ENCODE measurements at places on chromosomes 16 and 17. TPM values are rescaled to one million over a fixed set of nuclear protein-coding genes. Genes with fewer than 3 reads are reported as not detected.

Gene DNAAF8
- 0.23 TPM for total RNA-seq

Gene SPATA32
- not detected for total RNA-seq

Gene TEFM
- 18.3 TPM for total RNA-seq

Gene MEIOC
- 0.13 TPM for total RNA-seq

Gene C17orf107
- total RNA-seq = 9.1 TPM

Gene AIPL1
- not detected for total RNA-seq

Gene RAMP2
- 13.1 TPM for total RNA-seq

Gene NPIPB13
- total RNA-seq = 2.4 TPM

Gene HMOX2
- 68.8 TPM for total RNA-seq

Gene KRT25
- total RNA-seq = not detected

Gene MYCBPAP
- total RNA-seq = 0.43 TPM

Gene C16orf90
- not detected for total RNA-seq

GRCh38 chr16:27907457-27907972 lies 156.0 kb downstream of the GSG1L start:
- DNase-seq = no peak
- H3K36me3 ChIP-seq = no peaks in the 10 kb centered on the region
- no peak overlapping the region for H3K27ac ChIP-seq
- no peaks in the 10 kb centered on the region for H3K4me1 ChIP-seq
- H3K4me3 ChIP-seq = no peak overlapping the region

- no peaks in the 10 kb centered on the region for H3K36me3 ChIP-seq
- no peak overlapping the region for H3K27ac ChIP-seq
- H3K4me3 ChIP-seq = no peak overlapping the region
- DNase-seq = no peak
- no peaks in the 10 kb centered on the region for H3K27me3 ChIP-seq
Observed at GRCh38 chr17:35895636-35896587, 15.8 kb upstream of the CCL5 start.

DNA sequence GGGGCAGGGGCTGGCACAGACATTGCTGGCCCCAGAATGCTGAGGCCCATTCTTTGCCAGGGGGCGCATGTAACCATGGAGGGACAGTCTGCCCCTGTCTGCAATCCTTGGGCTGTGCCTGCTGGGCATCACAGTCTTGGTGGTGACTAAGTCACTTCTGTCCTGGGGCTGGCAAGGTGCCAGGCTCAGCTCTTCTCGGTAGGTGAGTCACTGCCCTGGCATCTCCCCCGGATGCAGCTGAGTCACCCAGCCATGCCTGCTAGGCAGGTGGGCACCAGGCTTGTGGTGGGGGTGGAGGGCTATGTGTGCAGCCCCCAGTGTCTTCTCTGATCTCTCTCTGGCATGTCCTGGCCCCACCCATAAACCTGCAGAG lies 5.6 kb downstream of the RARA start:
- H3K4me1 ChIP-seq = peaks cover 76% of the 10 kb centered on the region
- H3K36me3 ChIP-seq = no peaks in the 10 kb centered on the region
- no peak overlapping the region for H3K4me3 ChIP-seq
- no peaks in the 10 kb centered on the region for H3K27me3 ChIP-seq
- H3K27ac ChIP-seq = peak overlapping the region; percentile 71

GRCh38 chr17:31533546-31534155 lies 142.2 kb downstream of the RAB11FIP4 start:
- DNase-seq = peak; percentile 71
- H3K27ac ChIP-seq = peak overlapping the region; percentile 28
- no peaks in the 10 kb centered on the region for H3K27me3 ChIP-seq
- H3K4me1 ChIP-seq = peaks cover 18% of the 10 kb centered on the region

DNA sequence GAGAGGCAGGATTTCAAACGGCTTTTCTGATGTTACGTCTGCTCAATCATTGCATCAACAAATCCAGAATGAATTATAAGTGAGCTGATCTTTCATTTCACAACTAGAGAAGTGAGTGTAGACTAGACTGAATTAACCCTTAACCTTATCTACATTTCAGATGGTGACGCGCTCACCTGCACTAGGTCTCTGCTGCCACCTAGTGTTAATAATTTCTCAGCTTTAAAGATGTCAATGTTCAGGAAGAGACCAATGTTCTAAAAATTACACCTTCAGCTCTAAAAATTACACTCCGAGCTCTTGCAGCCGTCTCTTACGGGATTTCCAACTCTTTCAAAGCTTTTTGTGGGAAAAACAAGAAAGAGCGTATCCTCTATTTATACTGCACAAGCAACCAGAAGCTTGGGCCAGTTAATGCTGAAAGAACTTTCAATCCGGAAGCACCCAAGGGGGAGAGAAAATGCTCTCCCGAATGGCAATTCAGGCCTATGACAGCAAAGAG lies 88.2 kb upstream of the FA2H start:
- H3K27me3 ChIP-seq = no peaks in the 10 kb centered on the region
- no peaks in the 10 kb centered on the region for H3K4me1 ChIP-seq
- peak; percentile 70 for DNase-seq
- H3K27ac ChIP-seq = no peak overlapping the region
- no peaks in the 10 kb centered on the region for H3K36me3 ChIP-seq
- no peak overlapping the region for H3K4me3 ChIP-seq

GRCh38 chr16:2717383-2718263 lies 2.4 kb downstream of the PRSS27 start:
- no peak overlapping the region for H3K27ac ChIP-seq
- H3K36me3 ChIP-seq = no peaks in the 10 kb centered on the region
- no peak overlapping the region for H3K4me3 ChIP-seq

DNA sequence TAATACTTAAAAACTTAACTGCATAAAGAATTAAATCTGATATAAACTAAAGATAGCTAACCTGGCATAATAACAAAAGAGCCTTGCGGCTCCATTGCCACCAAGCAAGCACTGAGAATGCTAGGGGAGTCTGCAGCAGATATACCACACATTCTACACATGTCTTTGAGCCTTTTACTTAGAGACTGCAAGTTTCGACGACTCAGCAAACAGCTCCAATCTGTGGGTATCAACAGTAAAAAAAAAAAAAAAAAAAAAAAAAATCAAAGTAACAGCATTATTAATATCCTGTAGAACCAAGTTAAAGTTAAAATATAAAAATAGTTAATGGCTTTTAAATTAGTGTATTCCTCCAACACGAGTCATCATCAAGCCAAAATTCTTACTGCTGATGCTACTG lies 27.8 kb upstream of the INTS2 start:
- H3K27ac ChIP-seq = no peak overlapping the region
- no peak for DNase-seq
- no peaks in the 10 kb centered on the region for H3K27me3 ChIP-seq
- no peaks in the 10 kb centered on the region for H3K4me1 ChIP-seq
- H3K4me3 ChIP-seq = no peak overlapping the region

DNA sequence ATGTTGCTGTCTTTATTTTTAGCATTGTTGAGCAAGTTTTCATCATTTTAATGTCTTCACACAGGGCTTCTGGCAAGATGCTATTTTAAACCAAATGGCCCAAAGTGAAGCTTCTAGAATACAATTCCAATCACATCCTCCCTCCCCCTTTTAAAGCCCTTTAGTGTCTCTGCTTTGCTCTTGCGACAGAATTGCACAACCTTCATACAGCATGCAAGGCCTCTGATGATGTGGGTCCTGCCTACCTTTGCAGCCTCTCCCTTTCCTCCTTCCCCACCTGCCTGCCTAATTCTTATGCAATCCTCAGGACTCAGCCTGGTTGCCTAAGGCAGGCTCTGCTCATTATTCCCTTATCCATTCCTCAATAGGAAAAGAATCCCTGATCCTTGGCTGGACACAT lies 381.7 kb downstream of the SLC39A11 start:
- no peak for DNase-seq
- peaks cover 7% of the 10 kb centered on the region for H3K4me1 ChIP-seq
- H3K4me3 ChIP-seq = no peak overlapping the region
- no peaks in the 10 kb centered on the region for H3K27me3 ChIP-seq
- H3K27ac ChIP-seq = no peak overlapping the region
- H3K36me3 ChIP-seq = no peaks in the 10 kb centered on the region

GRCh38 chr17:66032082-66032712 lies 159.7 kb downstream of the CEP112 start:
- no peak for DNase-seq
- H3K27ac ChIP-seq = no peak overlapping the region

- peaks cover 6% of the 10 kb centered on the region for H3K4me1 ChIP-seq
Observed at GRCh38 chr17:50847566-50847965, 12.2 kb downstream of the WFIKKN2 start.

DNA sequence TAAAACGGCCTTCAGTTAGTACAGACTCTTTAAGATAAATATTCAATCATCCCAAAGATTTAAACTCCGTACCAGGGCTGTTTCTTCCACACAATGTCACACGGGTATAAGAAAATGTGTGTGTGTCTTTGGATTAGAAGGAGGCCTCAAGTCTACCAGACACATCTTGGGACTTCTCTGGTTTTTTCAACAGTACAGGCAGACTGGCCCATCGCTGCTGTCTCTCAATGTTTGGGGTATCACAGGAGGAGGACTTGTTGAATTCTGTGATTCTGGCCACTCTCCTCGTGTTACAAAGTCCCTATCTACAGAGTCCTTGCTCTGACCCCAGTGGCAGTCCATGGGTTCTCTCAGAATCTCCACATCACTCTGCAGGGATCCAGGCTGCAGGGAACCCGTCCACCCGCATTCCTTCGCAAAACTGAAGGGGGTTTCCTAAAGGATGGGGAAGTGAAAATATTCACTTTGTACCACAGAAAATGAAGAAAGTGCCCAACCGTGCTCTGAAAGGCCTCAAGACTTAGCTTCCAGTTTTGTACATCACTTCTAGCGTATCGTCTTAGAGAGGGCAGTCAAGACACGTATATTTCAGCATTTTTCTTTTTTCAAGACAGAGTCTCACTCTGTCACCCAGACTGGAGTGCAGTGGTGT lies 373.2 kb downstream of the NPIPA8 start:
- DNase-seq = no peak
- H3K27ac ChIP-seq = no peak overlapping the region
- no peak overlapping the region for H3K4me3 ChIP-seq

- no peak overlapping the region for H3K4me3 ChIP-seq
- H3K27me3 ChIP-seq = peaks cover 10% of the 10 kb centered on the region
- no peaks in the 10 kb centered on the region for H3K4me1 ChIP-seq
- H3K27ac ChIP-seq = no peak overlapping the region
- DNase-seq = no peak
Observed at GRCh38 chr17:45718791-45719190, 65.3 kb upstream of the CRHR1 start.

DNA sequence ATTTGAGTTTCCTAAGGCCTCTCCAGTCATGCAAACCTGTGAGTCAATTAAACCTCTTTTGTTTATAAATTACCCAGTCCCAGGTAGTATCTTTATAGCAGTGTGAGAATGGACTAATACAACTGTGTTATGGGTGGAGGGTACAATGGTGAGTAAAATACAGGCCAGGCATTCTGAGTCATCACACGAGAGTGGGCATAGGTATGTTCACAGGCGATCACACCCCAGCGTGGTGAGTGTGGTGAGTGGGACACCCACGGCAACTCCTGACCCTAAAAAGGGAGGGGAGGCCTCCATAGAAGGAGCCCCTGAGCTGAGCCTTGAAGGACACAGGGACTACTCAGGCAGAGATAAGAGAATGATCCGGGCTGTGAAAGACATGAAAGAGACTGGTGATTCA lies 22.6 kb upstream of the MAPT start:
- H3K36me3 ChIP-seq = no peaks in the 10 kb centered on the region
- H3K27me3 ChIP-seq = peaks cover 3% of the 10 kb centered on the region
- no peak overlapping the region for H3K27ac ChIP-seq
- DNase-seq = no peak
- no peaks in the 10 kb centered on the region for H3K4me1 ChIP-seq
- H3K4me3 ChIP-seq = no peak overlapping the region

DNA sequence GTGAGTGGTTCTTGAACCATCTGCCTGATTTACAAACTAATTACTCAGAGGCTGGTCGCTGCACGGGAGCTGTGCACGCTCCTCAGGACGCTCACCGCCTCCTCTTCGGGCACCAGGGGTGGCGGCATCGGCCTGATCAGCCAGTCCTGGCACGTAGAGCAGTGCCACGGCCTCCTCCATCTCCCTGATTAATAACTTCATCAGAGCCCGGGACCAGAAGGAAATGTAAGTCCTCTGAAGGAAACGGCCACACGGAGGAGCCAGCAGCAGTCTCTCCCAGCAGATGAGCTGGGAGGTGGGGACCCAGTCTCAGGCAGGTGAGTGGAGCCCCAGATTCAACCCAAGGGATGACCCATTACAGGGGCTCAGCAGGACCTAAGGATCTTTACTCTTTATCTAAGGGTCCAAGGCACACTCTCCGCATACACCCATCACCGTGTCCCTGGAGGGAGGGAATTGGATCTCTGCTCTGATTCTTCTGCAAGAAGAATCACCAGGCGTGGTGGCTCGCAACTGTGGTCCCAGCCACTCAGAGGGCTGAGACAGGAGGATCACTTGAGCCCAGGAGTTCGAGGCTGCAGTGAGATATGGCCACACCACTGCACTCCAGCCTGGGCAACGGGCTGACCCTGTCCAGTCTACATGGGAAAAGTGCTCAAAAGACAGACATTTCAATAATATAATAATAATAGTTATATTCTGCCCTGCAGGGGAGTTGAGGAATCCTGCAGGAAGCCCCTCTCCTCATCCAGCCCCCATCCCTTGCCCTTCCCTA lies 366.5 kb downstream of the SEC14L1 start:
- no peaks in the 10 kb centered on the region for H3K4me1 ChIP-seq
- peak; percentile 5 for DNase-seq
- H3K4me3 ChIP-seq = no peak overlapping the region

- peak overlapping the region; percentile 24 for H3K27ac ChIP-seq
- no peak overlapping the region for H3K4me3 ChIP-seq
- H3K36me3 ChIP-seq = no peaks in the 10 kb centered on the region
- no peaks in the 10 kb centered on the region for H3K27me3 ChIP-seq
Observed at GRCh38 chr17:42392692-42393415, 4.6 kb upstream of the STAT3 start.

- H3K4me1 ChIP-seq = no peaks in the 10 kb centered on the region
- no peak overlapping the region for H3K27ac ChIP-seq
- no peaks in the 10 kb centered on the region for H3K36me3 ChIP-seq
Observed at GRCh38 chr17:65417406-65418221, 143.8 kb downstream of the AXIN2 start.

GRCh38 chr16:77986011-77986740 lies 36.2 kb upstream of the CLEC3A start:
- no peak for DNase-seq
- no peak overlapping the region for H3K27ac ChIP-seq

DNA sequence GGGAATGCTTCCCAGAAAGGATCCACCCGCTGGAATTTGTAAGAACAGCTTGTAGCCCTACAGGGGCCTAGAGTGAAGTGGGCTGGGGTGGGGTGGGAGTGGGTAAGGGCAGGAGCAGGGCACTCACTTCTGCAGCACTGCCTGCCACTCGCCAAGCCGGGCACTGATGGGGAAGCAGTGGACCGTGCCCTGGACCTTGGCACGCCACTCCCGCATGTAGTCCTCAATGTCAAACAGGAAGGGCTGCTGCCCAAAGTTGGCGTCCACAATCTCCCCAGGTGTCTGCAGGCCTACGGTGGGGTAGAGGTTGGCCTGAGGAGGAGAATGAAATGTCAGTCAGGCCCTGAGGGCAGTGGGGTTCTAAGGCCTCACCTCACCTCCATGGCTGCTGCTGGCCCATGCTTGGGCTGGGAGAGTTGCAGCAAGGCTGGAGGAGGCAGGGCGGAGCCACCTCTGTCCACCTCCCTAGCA lies 15.7 kb upstream of the GFOD2 start:
- H3K27ac ChIP-seq = no peak overlapping the region
- no peaks in the 10 kb centered on the region for H3K4me1 ChIP-seq
- no peak overlapping the region for H3K4me3 ChIP-seq
- DNase-seq = no peak
- H3K27me3 ChIP-seq = no peaks in the 10 kb centered on the region
- H3K36me3 ChIP-seq = no peaks in the 10 kb centered on the region

GRCh38 chr16:31390504-31391041 lies 2.6 kb upstream of the ITGAD start:
- H3K27me3 ChIP-seq = no peaks in the 10 kb centered on the region
- no peak overlapping the region for H3K27ac ChIP-seq
- no peaks in the 10 kb centered on the region for H3K4me1 ChIP-seq
- DNase-seq = no peak
- H3K36me3 ChIP-seq = no peaks in the 10 kb centered on the region
- no peak overlapping the region for H3K4me3 ChIP-seq
